ENCODE measurements at places on chromosomes 11 and 22.

DNA sequence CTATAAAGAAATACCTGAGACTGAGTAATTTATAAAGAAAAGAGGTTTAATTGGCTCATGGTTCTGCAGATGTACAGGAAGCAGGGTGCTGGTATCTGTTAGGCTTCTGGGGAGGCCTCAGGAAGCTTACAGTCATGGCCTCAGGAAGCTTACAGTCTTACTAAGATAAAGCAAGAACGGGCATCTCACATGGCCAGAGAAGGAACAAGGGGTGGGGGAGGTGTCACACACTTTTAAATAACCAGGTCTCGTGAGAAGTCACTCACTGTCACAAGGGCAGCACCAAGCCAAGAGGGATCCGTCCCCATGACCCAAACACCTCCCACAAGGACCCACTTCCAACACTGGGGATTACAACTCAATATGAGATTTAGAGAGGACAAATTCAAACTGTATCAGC lies 192.8 kb upstream of the B3GAT1 start:
- DNase-seq: no peak

DNA sequence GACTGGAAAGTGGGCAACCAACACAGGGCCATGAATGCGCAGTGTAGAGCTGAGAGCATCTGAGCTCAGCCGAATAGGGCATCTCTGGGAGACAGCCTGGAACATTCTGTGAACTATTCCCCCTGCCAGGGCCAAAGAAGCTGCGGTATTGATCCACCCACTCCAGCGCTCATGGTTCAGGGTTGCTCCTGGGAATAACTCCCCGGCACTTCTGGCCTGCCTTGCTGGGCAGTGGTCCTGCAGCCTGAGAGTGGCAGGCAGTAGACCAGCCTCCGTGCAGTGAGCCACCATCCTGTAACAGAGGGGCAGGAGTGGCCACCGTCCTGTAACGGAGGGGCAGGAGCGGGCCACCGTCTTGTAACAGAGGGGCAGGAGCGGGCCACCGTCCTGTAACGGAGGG lies 12.2 kb downstream of the TMPRSS6 start:
- DNase-seq: no peak

DNA sequence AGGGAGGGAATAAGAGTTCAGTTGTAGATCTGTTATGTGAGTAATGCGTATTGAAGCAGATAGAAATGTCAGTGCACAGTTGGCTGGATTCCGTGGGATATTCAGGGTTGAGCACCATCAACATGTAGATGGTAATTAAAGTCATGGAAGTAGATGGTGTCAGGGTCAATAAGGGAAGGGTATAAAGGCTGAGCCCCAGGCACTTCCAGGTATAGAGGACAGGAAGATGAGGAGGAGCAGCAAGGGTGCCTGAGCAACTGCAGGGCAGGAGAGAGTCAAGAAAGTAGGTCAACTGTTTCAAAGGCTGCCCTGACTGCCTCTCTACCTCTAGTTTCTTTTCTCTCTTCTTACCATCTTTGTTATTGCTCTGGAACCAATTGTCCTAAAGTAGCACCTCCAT lies 85.9 kb downstream of the MICAL2 start:
- no peak for DNase-seq

GRCh38 chr22:25747245-25747944 lies 5.4 kb downstream of the MYO18B start:
- DNase-seq: peak; percentile 36

DNA sequence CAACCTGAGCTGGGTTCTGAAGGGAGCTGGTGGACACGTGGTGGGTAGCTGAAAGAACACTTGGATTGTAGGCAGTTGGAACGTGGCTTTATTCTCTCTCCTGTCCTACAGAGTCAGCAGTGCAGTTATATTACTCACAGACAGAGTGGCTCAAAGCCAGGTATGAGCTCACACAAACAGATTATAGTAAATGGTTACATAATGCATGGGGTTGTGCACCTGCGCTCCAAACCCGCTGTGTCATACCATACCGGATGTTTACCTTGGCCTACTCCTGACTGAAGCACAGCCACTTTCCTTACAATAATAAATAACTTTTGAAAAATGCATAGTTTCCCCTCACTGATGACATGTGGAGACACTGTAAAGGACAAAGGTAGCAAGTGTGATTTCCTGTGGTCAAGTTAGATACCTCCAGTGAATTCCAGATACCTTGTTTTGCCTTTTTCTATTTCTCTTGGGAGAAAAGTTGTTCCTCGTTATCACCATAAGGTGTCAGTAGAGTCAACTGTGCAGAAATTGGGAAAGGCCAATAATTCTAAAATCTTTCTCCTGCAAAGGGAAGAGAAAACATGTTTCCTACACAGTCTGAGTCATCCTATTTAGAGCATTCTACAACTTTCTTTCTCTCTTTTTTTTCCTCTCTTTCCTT lies 13.5 kb downstream of the MS4A6A start:
- peak; percentile 49 for DNase-seq

DNA sequence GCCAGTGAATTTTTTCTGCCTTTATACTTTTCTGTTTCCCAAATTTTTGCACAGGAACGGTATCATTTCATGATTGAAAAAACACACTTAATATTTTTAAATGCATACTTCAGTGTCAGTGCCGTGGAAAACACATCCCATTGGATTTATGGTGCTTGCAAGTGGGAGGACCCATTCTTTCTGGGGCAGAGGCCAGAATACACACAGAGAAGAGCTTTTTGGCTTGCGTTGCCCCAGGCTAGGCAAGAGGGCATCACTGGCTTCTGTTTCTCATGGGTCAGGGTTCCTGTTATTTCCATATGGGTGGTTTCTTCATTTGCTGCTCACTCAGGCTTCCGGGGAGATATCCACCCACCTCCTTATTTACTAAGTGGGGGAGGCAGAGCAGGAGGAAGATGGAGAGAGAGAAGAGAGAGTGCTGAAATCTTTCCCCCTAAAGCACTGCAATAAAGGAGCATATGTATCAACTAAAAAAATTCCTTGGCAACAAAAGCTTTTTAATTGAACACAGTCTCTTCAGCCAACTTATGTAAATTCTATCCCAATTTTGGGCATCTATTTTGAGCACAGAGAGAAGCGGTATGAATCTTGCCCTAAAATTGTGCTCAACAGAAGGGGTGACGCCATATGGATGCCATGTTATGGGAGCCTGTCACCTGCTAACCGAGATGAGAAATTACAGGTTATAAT lies 66.0 kb upstream of the KIRREL3 start:
- no peak for DNase-seq

DNA sequence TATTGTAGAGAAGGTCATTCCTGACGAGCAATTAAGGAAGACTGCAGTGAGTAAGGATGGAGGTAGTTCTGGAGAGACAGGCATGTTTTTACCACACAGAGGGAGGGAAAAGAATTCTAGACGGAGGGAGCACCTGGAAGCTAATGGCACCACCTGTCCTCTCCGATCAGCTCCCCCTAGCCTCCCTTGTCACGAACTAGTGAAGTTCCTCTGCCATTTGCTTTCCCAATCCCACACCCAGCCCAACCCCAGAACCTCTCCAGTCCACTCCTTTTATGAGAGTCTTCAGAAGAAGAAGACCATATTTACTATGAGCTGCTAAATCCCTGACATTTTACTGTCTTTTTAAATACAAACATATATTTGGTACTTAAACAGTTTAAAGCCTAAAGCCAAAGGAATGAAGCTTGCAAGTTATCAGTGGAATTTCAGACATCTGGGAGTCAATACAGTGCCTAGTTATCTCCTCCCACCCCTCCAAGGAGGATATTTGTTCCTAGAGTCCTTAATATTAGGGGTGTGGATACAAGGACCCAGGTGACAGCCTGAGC lies 46.1 kb upstream of the HSPA8 start:
- DNase-seq: no peak

GRCh38 chr22:47299863-47300697 lies 537.6 kb downstream of the TBC1D22A start:
- DNase-seq: no peak

DNA sequence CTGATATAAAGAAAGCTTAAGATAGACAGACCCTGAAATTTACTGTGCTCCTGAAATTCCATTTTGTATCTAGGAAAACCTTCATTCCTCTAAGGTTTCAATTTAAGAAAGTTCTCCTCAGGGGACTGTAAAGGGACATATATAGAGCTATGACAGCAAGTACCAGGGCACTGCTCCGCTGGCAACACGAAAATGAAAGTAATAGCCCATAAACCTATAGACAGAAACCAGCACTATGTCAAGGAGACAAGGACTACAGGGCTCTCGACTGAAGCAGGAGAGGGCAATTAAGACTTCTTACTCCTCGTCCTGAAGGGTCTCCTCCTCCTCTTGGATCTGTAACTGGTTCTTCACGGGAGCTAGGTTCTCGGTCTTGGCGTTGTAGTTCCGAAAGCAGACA lies 6.9 kb downstream of the FEZ1 start:
- no peak for DNase-seq

DNA sequence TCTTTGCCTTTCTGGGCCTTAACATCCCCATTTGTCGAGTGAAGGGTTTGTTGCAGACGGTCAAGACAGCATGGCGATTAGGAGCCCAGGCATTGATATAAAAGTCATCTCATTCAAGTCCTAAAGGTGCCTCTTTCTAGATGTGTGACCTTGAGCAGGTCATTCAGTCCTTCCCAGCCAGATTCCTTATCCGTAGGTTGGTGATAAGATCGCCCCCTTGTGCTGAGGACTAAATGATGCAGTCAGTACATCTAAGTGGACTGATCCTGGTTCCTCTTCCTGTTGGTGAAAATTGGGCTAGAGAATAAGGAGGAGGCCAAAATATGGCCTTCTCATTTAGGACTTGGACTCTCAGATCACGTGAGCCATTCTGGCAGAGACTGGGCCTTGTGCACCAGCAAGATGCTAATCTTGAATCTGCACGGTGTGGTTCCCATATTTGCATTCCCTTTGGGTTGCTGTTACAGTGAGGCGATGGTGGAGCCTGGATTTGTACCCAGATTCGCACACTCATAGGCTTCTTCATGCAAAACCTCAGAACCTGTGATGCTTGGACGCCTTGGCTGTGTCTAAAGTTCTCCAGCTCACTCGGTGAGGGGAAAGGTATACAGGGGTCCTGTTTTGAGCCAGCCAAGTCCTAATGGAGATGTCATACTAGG lies 156.8 kb downstream of the MYO18B start:
- no peak for DNase-seq

- DNase-seq: no peak
These were observed 6.3 kb downstream of the CABP7 start for GRCh38 chr22:29726106-29726505.

DNA sequence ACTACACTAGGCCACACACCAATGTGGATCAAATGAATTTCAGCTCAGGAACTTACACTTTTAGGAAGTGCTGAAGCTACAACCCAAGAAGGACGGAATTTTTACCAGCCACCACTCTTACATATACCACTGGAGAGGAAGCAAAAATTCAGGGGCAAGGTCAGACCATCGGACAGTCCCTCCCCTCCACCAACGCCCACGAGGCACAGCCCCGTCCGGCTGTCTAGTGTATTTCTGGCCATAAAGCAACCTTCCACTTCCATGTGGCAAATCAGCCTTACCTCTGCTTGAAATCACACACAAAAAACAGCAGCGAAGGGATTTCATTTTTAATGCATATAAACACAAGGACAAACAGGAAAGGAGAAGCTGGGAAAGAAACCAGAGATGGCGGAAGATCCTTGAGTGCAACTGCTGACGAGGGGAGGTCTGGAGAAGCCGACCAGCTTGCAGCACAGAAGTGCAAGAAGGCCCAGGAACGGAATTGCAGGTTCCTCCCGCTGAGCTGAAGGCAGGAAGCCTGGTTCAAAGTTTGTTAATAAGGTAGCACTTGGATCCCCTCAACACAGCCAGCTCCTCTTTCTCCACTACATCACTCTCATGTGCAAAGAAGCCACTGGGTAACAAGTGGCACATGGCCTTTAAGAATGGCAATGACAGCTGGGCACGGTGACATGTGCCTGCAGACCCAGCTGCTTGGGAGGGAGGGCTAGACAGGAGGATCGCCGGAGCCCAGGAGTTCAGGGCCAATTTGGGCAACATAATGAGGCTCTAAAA lies 71.5 kb downstream of the SHANK2 start:
- no peak for DNase-seq

- peak; percentile 90 for DNase-seq
These were observed 4.5 kb downstream of the MYEOV start for GRCh38 chr11:69298267-69299022.

DNA sequence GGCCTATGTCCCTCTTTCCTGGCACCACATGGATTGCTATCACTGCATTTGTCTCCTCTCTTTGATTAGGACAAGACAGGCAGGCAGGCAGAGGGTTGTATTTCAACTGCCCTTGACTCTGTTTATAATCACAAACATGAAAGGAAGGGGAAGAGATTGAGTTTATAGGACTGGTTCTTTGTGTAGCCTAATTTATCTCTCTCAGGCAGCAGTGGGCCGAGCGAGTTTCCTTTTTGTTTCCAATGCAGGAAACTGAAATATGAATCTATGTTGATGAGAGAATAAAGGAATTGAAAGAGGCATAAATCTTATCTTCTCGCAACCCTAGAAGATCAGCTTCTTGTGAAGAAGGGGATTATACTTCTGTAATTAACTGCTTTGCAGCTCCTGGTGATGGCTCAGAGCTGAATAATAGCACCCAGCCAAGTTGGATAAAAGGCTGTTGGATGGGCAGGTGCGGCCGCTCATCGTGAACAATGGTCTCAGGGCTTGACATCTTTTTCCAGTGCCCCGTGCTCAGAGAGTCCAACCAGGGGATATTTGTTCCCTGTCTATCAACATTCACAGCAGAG lies 80.6 kb upstream of the SYT13 start:
- no peak for DNase-seq

GRCh38 chr11:129192150-129192549 lies at the start of gene ARHGAP32:
Gene ARHGAP32 (minus strand): TSS chr11:129192325. CDS start chr11:129192198, 127 bp downstream.
- DNase-seq: peak; percentile 26

All from left colon (tissue), 2 donors.